ENCODE measurements at places on chromosomes 5 and 9.

DNA sequence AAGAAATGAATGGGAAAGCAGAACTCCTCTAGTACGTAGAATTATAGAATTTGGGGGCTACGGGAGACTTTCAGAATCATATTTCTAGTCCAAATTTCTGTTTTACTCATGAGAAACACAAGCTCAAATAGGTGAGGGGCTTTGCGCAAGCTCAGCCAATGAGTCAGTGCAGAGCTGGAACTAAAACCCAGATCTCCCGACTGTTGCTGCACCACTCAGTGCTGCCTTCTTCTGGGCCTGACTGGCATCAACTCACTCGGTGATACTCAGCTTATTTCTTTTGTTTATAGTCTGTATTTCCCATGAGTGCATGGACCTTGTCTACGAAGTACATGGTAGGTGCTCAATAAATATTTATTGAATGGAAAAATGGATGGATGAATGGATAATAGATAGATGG is 280.2 kb downstream of the CDK5RAP2 start:
- DNase-seq = no peak

GRCh38 chr5:174097486-174098185 is 52.1 kb downstream of the NSG2 start:
- DNase-seq = no peak

- DNase-seq = peak; percentile 17
Observed at GRCh38 chr9:134983074-134983473, 65.4 kb upstream of the FCN1 start.

DNA sequence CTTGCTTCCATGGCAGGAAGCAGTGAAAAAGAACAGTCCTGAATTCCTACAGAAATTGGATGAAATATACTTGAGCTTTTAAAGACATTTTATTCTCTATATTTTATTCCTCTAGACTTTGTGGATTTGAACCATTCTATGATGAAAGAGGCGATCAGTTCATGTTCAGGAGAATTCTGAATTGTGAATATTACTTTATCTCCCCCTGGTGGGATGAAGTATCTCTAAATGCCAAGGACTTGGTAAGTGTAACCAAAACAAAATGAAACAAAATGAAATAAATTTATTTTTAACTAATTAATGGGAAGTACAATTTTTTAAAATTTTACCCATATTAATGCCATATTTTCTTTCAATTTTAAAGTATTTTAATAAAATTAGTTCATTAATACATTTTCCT is 34.1 kb downstream of the STARD4 start:
- no peak for DNase-seq

GRCh38 chr9:132245465-132245864 is 83.6 kb downstream of the NTNG2 start:
- DNase-seq = no peak

GRCh38 chr9:124834591-124834990 is 18.7 kb upstream of the WDR38 start:
- no peak for DNase-seq

- DNase-seq = peak; percentile 94
Observed at GRCh38 chr9:120935383-120935857, 8.8 kb upstream of the TRAF1 start.

- DNase-seq = no peak
Observed at GRCh38 chr5:131491749-131492148, 143.3 kb downstream of the RAPGEF6 start.

GRCh38 chr5:83721953-83722901 is 1.6 kb upstream of the HAPLN1 start:
- DNase-seq = peak; percentile 84

GRCh38 chr5:126094991-126095390 is 328.2 kb upstream of the GRAMD2B start:
- DNase-seq = no peak

DNA sequence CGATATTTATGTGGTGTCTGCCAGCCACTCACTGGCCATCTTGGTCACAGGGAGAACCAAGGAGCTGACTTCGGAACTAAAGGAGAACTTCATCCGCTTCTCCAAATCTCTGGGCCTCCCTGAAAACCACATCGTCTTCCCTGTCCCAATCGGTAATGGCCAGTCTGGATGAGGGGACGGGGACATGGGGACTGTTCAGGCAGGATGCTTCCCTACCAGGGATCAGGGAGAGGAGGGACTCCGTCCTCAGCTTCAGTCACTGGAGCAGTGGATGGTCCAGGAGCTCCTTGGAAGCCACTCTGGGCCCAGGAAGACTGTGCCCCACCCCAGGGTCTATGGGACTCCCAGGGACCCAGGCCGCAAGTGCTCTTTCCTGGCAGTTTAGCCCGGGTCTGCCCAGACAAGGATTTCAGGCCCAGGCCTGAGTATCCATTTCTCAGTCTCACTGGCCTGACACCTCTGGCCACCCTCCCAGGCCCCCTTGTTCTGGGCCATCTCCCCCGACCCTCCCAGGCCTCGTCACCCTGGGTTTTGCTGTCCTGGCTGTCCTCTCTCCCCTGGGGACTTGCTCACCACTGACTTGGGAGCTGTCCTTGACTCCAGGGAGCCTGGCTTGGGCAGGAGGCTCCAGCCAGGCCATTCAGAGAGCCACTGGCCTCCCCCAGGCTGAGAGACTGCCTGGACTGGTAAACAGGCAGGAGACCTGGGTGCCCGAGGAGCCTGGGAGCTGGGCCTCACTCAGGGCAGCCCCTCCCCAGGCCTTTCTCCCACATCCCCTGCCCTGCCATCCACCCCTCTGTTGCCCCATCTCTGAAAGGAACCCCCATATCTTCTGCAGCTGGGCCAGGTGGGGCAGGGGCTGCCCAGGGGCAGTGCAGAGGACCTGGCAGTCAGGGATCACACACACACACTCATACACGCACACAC is 3.1 kb downstream of the LCN2 start:
- no peak for DNase-seq

- DNase-seq = no peak
Observed at GRCh38 chr5:119290161-119290569, 65.7 kb upstream of the TNFAIP8 start.

DNA sequence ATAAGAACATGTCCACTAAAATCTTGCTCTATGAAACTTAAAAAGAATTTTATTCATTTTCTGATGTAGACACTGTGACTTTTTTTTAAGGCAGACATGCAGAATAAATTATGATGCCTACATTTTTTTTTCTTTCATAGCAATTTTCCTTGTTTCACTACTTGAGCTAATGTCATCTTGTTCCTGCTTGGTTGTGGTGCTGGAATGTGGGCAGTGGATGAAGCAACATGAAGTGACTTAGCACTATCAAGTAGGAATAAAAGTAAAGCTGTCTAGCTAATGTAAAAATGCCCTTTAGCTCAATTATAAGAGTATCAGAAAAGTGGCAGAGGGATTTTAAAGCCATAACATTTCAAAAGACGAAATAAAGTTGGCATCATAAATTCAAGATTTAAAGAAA is 191.0 kb downstream of the ADAMTS6 start:
- no peak for DNase-seq

DNA sequence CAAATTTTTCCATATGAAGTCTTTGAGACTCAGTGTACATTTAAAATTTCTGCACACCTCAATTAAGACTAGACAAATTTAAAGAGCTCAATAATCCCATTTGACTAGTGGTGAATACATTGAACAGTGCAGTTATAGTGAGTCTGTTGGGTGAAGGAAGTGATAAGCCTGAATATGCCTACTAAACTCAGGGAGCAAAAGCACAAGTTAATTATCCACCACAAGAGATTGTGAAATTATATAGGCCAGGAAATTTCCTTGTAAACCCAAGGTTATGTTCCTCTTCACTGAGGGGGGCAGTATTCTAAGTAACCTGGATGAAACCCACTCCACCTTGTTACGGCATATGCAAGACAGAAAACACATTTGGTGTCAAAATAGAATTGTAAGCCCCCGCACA is 612.9 kb upstream of the DAB2 start:
- DNase-seq = no peak

- DNase-seq = no peak
Observed at GRCh38 chr9:114238891-114239875, 83.7 kb upstream of the ORM1 start.

DNA sequence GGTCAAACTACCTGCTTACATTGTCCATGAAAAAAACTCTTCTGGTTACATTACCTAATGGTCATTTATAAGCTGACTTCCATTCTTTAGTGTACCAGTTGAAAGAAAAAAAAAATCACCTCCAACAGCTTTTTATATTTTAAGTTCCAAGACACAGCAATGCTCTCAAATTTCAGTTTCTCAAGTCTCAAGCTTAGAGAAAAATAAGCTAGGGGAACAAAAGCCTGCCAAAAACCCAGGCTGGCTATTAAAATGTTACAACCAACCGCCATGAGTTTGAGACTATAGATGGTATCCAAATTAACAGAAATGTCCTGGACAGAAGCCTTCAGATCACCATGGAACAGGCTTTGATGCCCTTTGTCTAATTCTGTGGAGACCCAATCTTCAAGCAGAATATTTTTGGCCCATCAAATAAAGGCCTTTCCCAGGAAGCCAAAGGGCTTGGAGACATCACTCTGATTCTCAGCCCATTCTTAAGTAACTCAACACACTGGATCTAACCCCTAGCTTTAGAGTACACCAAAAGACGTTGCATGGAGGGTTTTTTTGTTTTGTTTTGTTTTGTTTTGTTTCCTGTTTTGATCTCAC is 343.7 kb downstream of the GLIS3 start:
- no peak for DNase-seq

DNA sequence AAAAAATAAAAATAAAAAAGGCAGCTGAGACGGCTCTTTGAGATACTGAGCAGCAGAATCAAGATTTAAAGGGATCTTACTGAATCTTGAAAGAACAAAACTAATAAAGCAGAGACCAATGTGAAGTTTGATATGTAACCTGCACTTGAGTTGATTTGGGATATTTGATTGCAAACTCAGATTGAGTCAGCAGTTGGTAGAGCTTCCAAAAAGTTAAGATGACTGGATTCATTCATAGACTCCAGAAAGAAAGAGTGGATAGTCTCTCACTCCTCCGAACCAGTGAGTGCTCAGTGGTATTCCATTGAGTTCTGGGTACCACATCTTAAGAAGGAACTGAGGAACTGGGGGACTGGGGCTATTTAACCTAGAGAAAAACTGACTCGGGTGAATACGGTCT is 52.7 kb upstream of the TESK1 start:
- no peak for DNase-seq

GRCh38 chr9:128936171-128936865 is 11.1 kb downstream of the DOLK start:
- DNase-seq = no peak

DNA sequence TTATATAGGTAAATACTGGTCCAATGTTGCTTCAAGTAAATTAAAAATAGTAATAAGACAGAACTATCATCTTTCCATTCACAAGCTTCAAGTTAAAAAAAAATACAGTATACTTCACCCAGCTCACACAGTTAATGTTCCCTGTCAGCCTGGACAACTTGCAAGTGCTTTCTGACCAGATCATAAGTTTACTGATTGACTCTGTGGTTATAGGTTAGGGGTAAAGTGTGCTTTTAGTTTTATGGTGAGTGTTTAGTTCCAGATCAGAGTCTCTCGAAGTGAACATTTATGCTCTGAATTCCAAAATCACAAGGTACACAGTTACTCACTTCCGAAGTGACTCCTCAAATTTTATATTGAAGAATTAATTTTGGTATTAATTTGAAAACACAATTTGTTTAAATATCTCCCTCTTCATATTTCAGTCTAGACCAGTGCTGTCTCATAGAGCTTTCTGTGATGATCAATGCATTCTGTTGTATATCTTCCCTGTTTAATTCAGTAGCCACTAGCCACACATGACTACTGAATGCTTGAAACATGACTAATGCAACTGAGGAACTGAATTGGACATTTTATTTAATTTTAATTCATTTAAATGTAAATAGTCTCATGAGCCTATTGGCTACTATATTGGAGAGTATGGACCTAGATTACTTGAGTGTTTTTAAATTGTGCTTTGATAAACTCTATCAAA is 90.7 kb downstream of the MEF2C start:
- DNase-seq = no peak

GRCh38 chr5:102796009-102796408 is 40.9 kb downstream of the PAM start:
- no peak for DNase-seq

All from right hindlimb (tissue), 1 donor.